ENCODE measurements at places on chromosomes 2 and 18.

DNA sequence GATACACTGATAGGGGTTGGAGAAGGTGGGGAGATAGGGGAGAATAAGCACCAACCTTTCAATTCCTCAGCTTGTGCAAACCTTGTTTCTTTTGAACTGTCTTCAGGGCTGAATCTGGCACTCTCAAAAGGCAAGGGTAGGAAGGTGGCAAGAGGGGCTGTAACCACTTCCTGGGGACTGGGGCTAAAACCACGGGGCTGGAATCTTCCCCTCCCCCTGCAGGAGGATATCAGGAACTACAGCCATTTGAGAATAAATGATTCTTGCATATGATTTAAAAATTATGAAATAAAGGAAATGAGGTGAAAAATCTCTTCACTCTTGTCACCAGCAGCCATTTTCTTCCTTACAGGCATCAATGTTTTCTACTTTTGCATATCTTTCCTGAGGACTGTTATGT lies 50.8 kb downstream of the ATOH8 start:
- peak; percentile 56 for DNase-seq

DNA sequence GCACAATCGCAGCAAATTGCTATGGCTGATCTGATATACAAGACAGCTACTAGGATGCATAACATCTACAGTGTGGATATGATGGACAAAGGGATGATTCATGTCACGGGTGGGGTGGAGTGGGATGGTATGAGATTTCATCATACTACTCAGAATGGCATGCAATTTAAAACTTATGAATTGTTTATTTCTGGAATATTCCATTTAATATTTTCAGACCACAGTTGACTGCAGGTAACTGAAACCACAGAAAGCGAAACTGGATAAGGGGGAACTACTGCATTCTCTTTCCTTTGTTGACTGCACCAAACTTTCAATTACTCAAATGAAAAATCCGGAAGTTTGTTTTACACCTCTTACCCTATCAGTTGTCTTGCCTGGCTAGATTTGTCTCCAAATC lies 94.4 kb upstream of the NEUROD1 start:
- DNase-seq = no peak

- no peak for DNase-seq
Observed at GRCh38 chr2:136389809-136390208, 271.9 kb upstream of the CXCR4 start.

DNA sequence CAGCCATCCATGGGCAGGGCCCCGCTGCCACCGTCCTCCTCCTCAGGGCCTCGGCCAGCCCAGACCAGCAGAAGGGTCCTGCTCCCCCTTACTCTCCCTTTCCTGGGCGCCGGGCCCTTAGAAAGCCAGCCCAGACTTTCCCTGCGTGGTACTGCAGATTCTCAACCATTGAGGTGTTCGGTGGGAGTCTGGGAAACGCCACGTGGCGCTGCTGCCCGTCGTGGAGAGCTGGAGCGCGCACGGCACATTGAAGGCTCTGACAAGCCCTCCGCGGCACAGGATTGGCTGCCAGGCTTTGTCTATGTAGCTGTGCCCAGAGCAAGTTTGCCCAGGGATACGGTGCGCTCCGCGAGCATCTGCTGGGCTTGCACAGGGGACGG lies 10.4 kb upstream of the KLHL30 start:
- no peak for DNase-seq

GRCh38 chr2:178374865-178375264 lies 76.1 kb downstream of the PRKRA start:
- no peak for DNase-seq

DNA sequence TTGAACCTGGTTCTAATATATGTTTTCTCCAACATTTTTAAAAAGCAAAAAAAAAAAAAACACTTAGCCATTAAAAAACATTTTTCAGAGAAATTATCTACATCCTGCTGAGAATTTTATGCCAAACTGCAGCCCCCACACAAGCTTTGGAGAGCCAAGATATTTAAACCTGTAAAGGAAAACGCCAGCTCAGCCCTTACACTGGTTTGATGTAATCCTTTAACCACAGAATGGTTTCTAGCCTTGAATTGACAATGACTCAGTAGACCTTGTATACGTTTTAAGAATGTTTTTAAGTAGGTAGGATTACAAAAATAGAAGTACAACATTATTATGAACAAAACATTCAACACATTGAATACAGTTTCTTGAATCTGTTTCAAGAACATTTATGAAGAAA lies 113.6 kb downstream of the BABAM2 start:
- peak; percentile 12 for DNase-seq

- no peak for DNase-seq
Observed at GRCh38 chr2:233084488-233084887, 24.3 kb downstream of the INPP5D start.

DNA sequence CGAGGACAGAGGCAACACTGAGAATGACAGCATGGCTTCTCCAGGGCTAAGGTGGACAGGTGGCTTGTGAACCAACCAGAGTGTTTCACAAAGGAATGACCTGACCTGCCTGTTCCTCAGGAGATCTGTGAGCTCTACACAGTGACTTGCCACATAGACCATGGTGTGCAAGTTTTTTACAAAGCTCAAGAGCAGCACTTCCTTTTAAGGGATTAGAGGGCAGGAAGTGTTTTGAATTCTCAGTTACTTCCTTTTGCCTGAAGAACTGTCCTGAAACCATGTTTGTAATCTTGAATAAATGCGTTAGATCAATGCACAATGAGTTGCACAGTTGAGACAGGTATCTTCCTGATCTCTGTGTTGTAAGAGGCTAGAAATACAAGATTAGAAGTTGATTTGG lies 421.9 kb downstream of the THSD7B start:
- no peak for DNase-seq

DNA sequence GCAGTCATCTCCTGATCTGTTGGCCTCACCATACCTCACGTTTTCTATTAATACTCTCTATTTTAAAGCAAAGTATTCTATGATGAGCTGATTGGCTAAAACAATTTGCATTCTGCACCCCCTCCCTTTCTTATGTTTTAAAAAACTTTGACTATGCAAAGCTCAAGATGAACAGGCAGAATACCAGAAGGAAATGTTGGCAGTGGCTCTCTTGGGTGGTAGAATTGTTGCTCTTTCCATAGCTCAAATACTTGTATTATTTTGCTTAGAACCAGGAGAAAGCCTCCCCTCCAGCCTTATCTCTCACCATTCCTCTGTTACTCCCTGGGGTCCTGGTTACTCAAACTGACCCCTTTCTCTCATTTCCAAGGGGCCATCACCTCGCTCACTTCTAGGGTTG lies 14.4 kb downstream of the GPR45 start:
- no peak for DNase-seq

DNA sequence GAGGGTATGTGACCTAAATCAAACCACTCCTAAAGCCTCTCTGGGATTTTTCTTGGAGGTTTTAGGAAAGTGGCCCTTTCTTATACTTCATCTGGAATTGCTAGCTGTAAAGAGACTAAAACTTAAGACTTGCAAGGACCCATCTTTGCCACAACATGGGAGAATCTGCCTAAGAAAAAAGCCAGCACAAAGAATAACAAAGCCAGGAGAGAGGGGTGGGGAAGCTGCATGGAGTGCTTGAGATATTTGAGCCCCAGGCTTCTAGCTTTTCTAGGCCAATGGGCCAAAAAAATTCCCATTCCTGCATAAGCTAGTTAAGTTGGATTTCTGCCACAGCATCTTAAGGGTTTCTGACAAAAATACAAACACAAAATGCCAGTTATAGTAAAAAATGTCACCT lies 38.5 kb upstream of the LYPD6 start:
- DNase-seq = no peak

DNA sequence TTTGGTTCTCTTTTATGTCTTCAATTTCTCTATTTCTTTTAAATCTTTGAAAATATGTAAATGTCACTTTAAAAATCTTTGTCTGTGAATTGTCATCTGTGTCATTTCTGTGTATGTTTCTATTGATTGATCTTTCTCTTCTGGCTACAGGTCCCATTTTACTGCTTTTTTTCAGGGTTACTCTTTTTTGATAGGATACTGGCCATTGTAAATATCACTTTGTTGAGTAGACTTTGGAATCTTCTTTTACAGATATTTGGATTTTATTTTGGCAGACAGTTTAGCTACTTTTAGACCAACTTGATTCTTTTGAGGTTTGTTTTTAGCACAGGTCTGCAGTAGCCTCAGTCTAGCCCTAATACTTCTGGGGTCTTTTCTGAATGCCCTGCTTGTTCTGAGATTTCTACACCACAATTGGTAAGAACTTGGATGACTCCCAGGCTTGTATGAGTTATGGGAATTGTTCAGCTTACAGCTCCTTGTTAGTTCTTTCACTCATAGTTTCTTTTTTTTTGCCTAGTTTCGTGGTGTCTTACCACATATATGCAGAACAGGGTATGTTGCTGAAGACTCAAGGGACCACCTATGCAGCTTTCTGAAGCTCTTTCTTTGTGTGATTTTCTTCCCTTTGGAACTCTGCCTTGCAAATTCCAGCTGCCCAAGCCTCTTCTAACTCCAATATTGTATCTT lies 122.2 kb downstream of the QPCT start:
- no peak for DNase-seq

DNA sequence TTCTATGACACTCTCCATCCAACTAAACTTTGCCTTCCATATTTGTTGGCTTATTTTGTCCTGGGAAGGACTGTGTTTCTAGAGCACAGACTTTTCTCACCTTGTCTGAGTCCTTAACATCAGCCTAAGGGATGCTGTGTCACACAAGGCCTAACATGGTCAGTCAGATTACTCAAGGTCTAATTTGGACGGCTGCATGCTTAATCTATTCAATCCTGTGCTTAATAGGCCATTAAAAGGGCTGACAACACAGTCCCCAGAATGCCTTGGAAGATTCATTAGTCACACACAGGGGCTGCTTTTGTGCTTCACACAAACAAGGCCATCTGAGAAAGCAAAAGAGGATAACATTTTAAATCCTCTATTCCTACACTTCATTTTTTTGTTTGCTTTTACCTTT lies 84.0 kb downstream of the DYNAP start:
- no peak for DNase-seq

DNA sequence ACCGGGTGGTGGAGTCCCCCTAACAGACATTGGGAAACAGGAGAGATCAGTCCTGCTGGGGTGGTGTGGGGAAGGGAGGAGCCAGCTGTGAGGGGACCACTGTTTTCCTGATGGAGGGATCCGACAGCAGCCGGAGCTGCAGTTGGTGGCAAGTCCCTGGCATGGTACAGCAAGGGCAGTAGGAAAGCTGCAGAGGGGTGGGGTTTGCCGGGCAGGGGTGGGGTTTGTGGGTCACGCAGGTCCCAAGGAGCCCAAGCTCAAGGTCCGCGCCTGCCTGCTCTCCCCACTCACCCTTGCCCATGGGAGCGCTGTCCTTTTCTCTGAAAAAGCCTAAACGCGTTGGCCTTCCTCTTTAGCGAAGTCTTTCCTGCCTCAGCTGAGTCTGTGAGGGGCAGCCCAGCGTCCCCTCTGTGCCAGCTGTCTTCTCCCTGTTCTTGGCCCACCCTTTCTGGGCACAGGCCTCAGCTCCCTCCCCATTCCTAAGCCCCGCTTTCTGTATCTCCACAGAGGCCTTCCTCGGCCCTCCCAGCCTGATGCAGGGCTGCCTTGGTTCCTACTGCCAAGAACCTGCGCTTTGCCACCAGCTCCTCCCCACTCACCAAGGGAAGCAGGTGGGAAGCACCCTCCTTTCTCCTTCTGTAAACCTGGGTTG lies 29.3 kb upstream of the INHBB start:
- DNase-seq = no peak

GRCh38 chr2:191555092-191555742 lies 122.7 kb upstream of the NABP1 start:
- DNase-seq = peak; percentile 49

DNA sequence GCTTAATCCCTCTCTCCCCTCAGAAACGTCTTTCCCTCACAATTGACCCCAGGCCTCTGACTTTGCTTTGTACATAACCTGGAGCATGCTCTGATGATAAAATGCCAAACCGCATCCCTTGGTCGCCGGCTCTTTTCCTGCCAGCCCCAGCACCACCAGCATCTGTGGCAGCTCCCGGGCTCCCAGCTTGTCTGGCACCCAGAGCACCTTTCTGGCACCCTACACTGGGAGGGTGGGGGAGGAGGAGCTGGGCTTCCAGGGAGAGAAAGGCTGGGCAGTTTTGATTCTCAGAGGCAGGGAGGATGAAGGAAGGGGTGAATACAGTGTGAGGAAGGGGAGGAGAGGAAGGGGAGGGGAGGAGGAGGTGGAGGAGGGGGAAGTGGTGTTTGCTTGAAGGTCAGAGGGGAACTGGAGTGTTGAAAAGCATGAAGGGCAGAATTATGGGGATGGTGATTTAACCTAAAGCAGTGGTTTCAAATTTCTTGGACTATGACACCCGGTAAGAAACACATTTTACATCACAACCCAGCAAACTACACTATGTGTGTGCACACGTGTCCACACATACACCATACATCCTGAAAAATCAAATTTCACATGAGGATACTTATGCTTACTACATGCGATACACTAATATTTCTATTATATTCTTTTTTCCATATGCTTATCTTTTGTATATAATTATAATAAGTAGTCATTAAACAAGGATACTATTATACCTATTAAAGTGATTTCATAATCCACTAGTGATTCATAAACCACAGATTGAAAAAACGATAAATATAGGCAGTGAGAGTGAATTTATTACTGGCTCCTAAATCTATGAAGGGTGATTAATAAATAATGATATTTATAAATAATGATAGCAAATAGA lies 30.0 kb upstream of the IGFBP2 start:
- no peak for DNase-seq
